ENCODE measurements at places on chromosomes 16 and 17. TPM values are rescaled to one million over a fixed set of nuclear protein-coding genes. Genes with fewer than 3 reads are reported as not detected.
A peak's percentile ranks its signal among the peaks of the same experiment; 100 is the strongest.

GRCh38 chr17:81119223-81120148 lies 45.8 kb upstream of the PVALEF start:
- DNase-seq: peak; percentile 100
- peak overlapping the region; percentile 7 for H3K27ac ChIP-seq
- H3K4me3 ChIP-seq: peak overlapping the region; percentile 53
- H3K36me3 ChIP-seq: no peaks in the 10 kb centered on the region
- no peaks in the 10 kb centered on the region for H3K4me1 ChIP-seq

Gene SEZ6
- not detected for total RNA-seq

Gene CCDC40
- total RNA-seq: 21.7 TPM

Gene CDRT15
- total RNA-seq: not detected

DNA sequence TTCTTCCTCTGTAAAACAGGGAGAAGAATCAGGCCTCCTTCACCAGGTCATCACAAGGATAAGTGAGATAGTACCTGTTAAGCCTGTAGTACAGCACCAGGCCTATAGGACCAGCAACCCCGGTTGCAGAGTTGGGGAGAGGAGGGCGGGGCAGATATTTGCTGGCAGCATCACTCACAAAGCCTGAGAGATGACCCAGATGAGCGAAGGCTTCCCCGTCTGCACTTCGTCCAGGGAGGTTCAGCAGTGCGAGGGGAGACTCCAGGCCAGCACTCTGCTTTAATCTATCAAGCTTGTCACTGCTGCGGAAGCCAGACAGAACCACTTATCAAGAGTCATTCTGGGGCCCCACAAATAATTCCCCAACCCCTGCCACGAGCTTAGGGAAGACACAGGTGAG lies 15.8 kb upstream of the RBBP6 start:
- peak overlapping the region; percentile 27 for H3K4me3 ChIP-seq
- peaks cover 7% of the 10 kb centered on the region for H3K4me1 ChIP-seq
- peak; percentile 72 for DNase-seq
- no peaks in the 10 kb centered on the region for H3K36me3 ChIP-seq

Gene NEUROD2
- total RNA-seq: not detected

Gene CTRB2
- total RNA-seq: not detected

Gene ADGRG1
- 0.64 TPM for total RNA-seq

DNA sequence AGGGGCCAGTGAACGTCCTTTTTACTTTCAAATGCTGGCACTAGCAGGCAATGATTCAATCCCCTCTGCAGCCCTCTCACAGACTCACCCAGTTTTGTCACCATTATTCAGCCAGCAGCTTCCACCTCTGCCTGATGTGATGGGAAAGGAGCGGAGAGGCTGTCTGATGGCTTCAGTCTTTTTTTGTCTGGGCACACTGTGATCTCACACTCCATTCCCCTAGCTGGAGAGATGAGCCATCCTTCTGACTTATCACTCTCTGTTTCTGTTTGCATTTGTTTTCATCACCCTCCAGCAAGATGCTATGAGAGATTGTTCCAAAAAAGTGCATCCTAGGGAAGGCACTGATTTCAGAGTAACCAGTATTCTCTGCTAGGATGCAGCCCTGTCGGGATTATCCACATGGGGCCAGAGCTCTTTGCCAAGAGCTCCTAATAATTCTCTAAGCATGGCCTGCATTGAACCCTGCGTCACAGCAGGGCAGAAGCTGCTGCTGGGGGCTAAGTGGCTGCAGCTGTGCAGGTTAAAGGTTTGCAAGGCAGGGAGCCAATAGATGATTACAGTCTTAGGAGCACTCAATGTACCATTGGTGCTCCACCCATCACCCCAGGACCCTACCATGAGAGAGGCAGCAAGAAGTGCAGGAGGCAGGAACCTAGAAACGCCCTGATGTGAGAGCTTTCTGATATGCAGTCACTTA lies 236.1 kb upstream of the C16orf82 start:
- no peak overlapping the region for H3K4me3 ChIP-seq
- H3K4me1 ChIP-seq: no peaks in the 10 kb centered on the region
- no peaks in the 10 kb centered on the region for H3K36me3 ChIP-seq
- no peaks in the 10 kb centered on the region for H3K27me3 ChIP-seq
- DNase-seq: no peak
- no peak overlapping the region for H3K27ac ChIP-seq

GRCh38 chr16:12876778-12877177 lies 24.6 kb upstream of the SHISA9 start:
- peak; percentile 11 for DNase-seq
- no peak overlapping the region for H3K27ac ChIP-seq
- no peaks in the 10 kb centered on the region for H3K36me3 ChIP-seq
- H3K4me1 ChIP-seq: no peaks in the 10 kb centered on the region

DNA sequence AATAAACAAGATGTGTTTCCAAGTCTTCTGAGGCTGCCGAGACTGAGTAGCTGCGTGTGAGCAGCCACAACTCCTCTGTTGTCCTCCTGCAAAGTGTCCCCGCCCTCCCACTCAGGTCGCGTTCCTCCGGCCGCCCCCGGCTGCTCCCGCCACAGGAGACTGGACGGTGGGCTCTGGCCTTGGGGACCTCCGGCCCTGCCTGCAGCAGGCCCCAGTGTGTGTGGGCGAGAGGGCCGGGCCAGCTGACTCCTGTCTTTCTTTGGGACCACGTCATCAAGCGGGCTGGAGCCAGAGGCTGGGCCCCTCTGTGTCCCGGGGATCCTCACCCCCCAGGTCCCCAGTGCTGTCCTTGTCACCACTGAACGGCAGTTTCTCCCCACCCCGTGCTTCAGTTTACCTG lies 175.3 kb downstream of the NPIPB11 start:
- no peaks in the 10 kb centered on the region for H3K4me1 ChIP-seq
- H3K4me3 ChIP-seq: no peak overlapping the region
- H3K27ac ChIP-seq: no peak overlapping the region

- peaks cover 16% of the 10 kb centered on the region for H3K4me1 ChIP-seq
- DNase-seq: peak; percentile 86
- H3K27me3 ChIP-seq: no peaks in the 10 kb centered on the region
These were observed 87.9 kb upstream of the TOB1 start for GRCh38 chr17:50953831-50954601.

DNA sequence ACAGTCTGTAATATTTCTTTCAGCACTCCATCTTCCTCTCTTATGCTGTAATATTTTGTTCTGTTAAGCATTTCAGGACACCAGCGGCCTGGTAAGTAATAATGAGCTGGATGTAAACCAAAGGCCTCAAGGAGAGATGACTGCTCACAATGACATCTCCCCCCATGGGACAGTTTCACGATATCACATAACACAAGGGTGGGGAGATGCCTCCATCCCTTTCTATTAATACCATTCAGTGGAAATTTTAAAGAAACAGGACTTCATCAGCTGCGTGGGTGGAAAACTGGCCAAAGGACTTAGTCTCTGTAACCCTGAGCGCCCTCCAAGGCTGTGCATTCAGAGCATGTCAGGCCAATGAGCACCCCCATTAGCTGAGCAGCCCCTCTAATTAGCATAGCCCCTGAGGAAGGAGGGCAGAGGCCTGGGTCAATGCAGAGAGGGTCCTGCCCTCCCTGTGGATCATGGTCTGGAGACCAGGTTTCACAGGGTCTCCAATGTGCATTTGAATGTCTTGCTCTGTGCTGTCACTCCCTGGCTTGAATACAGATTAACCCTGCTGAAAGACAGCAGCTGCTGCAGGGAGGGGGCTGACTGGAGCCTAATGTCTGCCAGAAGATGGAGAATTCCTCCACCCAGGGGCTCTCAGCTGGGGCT lies 156.4 kb downstream of the HS3ST2 start:
- no peak for DNase-seq
- H3K27ac ChIP-seq: peak overlapping the region; percentile 54
- H3K36me3 ChIP-seq: no peaks in the 10 kb centered on the region
- H3K4me1 ChIP-seq: no peaks in the 10 kb centered on the region

Gene SPATA22
- total RNA-seq: not detected

Data from endodermal cell (in vitro differentiated cells).